Astrocyte of the spinal cord (primary cell): ENCODE measurements at places on chromosomes 3 and 15.
A peak's percentile ranks its signal among the peaks of the same experiment; 100 is the strongest.

GRCh38 chr15:96733721-96734120 lies 403.2 kb downstream of the NR2F2 start:
- DNase-seq, result no peak

GRCh38 chr3:40047406-40047805 lies 238.0 kb downstream of the MYRIP start:
- DNase-seq, result no peak

- DNase-seq, result no peak
These were observed 2.3 kb downstream of the SQOR start for GRCh38 chr15:45637141-45637540.

GRCh38 chr3:124993466-124993865 lies 58.9 kb upstream of the MUC13 start:
- DNase-seq, result no peak

DNA sequence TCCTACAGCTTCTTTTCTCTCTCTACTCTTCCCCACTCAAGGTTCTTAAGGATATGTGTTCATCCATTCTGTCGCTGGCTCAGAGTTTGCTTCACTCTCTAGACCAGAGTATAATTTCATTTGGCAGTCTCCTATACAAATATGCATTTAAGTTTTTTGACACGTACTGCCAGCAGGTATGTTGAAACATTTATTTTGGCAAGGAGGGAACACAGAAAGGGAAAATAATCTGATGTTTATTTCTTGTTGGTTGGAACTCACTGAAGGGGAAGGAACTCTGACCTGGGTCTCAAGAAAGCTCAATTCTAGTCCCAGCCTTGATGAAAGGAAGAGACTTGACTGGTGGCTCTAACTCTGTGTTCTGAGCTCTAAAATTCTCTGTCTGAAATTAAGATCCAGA lies 21.6 kb downstream of the FANCD2 start:
- no peak for DNase-seq

DNA sequence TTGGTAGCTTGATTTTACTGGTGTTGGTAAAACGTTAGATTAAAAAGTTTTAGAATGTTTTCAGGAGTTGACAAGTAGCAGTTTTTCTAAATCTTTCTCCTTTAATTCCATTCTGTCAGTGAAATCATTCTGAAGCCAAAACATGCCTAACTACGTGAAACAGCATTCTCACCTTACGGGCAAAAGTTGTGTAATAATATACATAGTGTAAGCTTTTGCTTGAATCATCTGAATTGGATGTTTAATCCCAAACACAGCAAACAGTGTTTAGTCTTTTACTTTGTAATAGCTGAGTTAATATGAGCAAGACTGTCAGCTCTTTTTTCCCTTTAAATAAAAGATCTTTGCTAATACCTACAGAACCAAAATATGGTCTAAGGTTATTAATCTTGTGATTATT lies 100.6 kb downstream of the CYP19A1 start:
- no peak for DNase-seq

DNA sequence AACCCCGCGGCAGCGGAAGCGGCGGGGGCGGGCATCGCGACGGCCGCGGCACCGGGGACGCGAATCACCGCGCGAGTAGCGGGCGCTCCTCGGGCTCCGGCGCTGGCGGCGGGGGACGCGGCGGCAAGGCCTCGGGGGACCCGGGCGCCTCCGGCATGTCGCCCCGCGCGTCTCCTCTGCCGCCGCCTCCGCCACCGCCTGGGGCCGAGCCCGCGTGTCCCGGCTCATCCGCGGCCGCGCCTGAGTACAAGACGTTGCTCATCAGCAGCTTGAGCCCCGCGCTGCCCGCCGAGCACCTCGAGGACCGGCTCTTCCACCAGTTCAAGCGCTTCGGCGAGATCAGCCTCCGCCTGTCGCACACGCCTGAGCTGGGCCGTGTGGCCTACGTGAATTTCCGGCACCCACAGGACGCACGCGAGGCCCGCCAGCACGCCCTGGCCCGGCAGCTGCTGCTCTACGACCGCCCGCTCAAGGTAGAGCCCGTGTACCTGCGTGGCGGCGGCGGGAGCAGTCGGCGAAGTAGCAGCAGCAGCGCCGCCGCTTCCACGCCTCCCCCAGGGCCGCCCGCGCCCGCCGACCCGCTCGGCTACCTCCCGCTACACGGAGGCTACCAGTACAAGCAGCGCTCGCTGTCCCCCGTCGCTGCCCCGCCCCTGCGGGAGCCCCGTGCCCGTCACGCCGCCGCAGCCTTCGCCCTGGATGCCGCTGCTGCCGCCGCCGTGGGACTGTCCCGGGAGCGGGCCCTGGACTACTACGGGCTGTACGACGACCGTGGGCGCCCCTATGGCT lies 675 bp downstream of the RBM15B start:
- peak; percentile 39 for DNase-seq

GRCh38 chr3:177906578-177907229 lies 629.5 kb upstream of the KCNMB2 start:
- DNase-seq, result no peak

GRCh38 chr3:194139814-194140391 lies 4.0 kb downstream of the HES1 start:
- DNase-seq, result no peak

DNA sequence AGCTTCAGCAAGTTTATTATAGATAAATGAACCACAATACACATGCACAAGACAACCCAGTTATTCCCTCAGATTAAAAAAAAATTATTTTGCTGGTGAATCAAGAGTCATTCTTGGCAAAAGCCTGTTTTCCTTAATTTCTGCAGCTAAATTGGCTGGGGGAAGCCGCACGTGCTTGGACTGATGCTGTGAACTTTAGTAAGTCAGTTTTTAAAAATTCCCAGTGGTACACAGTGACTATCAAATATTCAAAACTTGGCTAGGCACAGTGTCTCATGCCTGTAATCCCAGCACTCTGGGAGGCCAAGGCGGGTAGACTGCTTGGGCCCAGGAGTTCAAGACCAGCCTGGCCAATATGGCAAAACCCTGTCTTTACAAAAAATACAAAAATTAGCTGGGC lies 23.9 kb downstream of the EHD4 start:
- no peak for DNase-seq

- DNase-seq, result no peak
These were observed 73.2 kb downstream of the CLSTN2 start for GRCh38 chr3:140007911-140008869.

- peak; percentile 15 for DNase-seq
These were observed 61.8 kb downstream of the SLC7A14 start for GRCh38 chr3:170524073-170524472.

GRCh38 chr3:116492379-116492778 lies 47.1 kb upstream of the LSAMP start:
- DNase-seq, result no peak

- peak; percentile 52 for DNase-seq
These were observed 59.2 kb downstream of the LYZL4 start for GRCh38 chr3:42351207-42351606.

GRCh38 chr3:151592287-151592686 lies 131.4 kb upstream of the IGSF10 start:
- no peak for DNase-seq

- DNase-seq, result no peak
These were observed 9.2 kb downstream of the ALCAM start for GRCh38 chr3:105375750-105376511.

DNA sequence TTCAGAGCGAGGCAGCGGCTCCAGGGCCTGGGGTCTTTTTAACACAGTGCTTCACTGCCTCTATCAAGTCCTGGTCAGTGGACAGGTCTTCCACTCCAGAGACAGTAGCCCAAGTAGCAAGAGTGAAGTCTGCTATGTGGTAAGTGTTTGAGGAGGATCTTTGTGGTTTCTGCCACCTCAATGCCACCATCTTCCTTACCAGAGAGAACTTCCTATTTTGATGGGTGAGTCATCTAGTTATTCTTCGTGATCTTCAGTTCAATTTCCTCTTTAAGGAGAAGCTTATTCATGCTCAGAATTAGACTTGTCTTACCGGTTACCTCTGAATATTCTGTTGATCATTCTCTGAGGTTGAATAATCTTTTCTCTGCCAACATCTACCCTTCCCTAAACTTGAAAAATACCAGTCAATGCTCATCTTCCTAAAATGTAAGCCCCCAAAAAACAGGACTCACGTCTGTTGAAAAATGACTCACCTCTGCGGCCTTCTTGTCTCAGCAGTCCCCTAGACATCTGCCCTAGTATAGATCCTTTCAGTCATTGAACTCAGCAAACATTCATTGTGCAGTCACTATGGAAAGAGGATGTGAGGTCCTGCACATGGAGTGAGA lies 32.2 kb upstream of the BCL6 start:
- DNase-seq, result peak; percentile 9

- no peak for DNase-seq
These were observed 145.6 kb downstream of the TCF12 start for GRCh38 chr15:57064033-57064432.

DNA sequence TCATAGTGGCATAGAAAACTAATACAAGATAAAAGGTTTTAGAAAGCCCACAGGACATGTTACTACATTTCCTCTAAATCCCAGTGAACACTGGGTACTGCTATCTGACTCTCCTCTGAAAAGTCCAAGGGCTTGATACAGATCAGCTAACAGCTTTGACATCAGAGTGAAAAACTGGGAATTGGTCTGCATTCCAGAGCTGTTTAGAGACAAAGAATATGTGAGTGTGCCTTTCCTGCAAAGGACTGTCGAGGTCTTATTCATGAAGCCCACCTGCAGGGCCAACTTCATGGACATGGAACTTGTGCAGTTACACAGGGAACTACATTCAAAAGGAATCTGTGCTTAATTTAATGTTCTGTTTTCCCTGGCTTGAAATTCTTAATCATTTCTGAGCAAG lies 5.2 kb upstream of the TMCO5A start:
- peak; percentile 7 for DNase-seq

DNA sequence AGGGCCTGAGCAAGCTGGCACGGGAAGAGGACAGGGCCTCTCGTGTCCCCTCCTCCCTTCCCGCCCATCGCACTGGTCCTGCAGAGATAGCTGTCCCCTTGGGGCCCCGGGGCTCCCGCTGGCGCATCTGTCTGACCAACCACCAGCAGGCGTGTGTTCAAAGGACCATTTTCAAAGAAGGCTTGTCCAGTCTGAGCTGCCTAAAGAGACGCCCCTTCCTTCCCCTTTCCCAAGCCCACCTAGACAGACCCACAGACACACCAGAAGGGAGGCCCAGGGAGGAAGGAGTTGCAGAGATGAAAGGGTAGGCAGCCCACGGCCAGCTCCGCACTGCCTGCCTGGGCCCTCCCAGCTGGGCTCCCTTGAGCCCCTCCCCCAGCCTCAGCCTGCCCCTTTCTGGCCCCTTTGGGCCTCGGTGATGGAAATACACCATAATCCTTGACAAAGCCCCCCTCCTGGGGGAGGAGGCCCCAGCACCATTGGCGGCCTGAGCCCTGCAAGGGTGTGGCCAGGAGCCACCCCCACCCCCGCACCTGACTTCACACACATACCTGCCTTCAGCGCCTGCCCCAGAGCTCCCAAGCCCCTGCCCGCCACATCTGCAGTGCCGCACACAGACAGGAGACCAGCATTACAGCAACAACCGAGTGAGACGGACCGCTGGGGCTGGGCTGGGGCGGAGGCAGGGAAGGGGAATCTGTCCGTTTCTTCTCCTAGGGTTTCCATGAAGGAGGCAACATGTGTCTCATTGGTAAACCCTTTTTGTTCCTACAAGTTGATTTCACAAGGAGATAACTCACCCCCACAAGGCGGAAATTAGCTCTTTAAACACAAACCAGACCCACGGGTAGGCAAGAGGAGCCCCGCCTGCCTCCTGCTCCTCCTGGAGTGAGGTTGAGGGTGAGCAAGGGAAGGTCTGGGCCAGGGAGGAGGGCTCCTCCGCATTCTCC lies at the start of gene STRA6:
Gene STRA6 (minus strand): TSS at position 336 of the 950 bp plus-strand sequence. CDS start 520 bp downstream, outside the sequence.
- DNase-seq, result peak; percentile 60

GRCh38 chr3:65907232-65908130 lies 131.2 kb downstream of the MAGI1 start:
- DNase-seq, result no peak

DNA sequence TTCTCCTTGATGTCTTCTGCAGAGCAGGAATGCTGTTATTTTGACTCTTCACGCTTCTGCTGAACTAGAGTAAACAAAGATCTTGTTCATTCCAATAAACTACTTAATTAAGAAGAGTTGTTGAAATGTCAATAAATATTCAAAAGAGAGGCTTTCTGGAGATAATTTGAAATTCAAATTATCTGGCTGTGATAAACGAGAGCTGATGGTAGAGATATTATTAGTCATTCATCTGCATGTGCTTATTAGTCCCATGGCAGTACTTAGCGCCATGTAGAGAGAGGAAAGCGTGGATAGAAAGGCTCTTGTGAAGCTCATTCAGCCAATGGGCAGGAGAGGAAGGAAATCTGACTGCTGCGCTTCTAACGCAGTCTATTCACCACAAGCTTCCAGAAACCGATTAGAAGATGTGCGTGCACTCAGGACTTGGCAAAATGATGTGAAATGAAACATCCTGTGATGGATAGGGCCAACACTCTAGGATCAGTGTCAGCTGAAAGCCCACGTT lies 251.1 kb downstream of the GABRB3 start:
- no peak for DNase-seq

DNA sequence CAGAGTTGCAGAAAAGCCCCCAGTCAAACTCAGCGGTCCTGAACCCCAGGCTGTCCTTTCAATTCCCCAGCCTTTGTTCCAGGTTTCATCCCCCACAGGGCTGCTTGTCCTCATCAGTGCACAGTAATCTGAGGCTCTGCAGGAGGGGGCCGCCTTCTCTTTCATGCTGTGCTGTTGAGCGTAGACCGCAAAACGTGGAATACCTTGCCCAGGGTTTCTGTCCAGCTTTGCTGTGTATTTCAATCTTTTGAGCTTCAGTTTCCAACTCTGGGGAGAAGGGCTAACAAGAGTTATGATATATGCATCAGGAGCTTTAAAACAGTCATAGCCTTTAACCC lies 64.8 kb downstream of the FAM43A start:
- peak; percentile 47 for DNase-seq

DNA sequence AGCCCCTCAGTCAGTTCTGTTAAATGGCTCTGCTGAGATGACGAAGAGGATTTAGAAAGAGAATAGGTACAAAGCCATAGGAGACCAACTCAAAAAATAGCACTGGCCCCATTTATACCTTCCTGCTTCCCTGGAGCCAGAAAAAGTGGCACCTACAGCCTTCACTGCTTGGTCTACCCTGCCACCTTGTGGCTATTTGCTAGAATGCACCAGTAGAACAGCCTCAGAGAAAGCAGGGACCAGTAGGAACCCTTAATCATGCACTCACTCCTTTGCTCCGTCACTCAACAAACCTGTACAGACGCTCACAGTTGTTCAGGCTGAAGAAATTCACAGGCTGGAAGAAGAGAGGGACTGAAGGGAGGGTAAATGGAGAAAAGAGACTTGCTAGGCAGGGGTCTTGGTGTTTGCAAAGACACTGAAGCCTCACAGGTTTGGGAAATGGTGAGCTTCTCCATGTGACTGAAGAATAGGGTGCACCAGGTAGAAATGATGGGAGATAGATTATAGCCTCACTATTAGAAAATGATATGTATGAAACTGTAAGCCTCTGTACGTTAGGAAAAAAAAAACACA lies 12.1 kb upstream of the RTP2 start:
- DNase-seq, result peak; percentile 71

- no peak for DNase-seq
These were observed 701.5 kb upstream of the GBE1 start for GRCh38 chr3:82462977-82463376.

DNA sequence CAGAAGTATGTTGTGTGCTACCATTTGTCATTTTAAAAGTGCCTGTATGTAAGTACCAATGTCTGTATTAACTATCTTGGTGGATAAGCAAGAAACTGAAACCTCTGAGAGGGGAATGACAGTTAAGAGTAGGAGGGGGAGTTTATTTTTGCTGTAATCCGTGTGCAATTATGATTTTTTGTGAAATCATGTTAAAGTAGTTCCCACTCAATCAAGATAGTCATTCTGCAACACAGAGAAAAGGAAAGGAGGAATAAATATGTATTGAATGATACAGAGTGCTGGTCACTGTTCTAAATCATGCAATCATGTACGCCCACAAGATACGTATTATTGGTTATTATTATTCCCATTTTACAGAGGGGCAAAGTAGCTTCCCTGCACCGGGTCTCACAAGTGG lies 105.1 kb upstream of the UBE2E1 start:
- no peak for DNase-seq
